Heart right ventricle (tissue), 16 donors: ENCODE measurements at places on chromosomes 1 and 21.

DNA sequence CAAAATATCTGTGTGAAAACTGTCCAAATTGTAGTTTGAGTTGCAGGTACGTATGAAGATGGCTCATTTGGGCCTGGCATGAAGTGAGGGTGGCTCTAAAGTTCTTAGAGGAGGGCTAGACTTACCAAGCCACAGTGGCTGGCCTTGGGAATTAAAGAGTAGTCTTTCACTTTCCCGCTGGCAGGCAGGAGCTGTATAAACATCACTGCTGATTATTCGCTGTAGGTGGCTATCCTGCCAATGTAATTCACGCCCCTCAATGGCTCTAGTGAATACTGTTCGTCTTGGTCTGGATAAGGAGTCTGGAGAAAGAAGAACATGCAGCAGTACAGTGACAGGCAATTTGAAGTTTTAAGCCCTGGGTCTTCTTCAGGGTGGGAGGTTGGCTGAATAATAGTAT is 31.0 kb downstream of the UROD start:
- no peaks in the 10 kb centered on the region for H3K27me3 ChIP-seq
- H3K27ac ChIP-seq, result no peak overlapping the region
- no peaks in the 10 kb centered on the region for H3K4me1 ChIP-seq

DNA sequence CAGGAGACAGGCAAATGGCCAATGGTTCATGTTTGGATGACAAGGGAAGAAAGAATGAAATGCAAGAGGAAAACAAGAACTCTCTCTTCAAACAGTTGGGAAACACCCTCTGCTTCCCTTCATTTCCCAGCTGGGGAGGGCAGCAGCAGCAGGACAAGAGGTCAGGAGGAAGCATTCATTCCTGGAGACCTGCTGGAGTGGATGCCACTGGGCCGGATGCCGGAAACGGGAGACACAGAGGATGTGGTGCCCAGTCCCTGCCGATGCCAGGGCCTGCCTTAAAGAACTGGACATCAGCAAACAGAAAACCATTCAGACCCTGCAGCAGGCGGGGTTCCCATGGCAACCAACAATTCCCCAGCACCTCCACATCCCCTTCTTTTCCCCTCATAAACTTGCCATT is 102.3 kb upstream of the ZNF648 start:
- H3K4me3 ChIP-seq, result no peak overlapping the region
- H3K27me3 ChIP-seq, result no peaks in the 10 kb centered on the region
- no peaks in the 10 kb centered on the region for H3K4me1 ChIP-seq
- H3K36me3 ChIP-seq, result no peaks in the 10 kb centered on the region

DNA sequence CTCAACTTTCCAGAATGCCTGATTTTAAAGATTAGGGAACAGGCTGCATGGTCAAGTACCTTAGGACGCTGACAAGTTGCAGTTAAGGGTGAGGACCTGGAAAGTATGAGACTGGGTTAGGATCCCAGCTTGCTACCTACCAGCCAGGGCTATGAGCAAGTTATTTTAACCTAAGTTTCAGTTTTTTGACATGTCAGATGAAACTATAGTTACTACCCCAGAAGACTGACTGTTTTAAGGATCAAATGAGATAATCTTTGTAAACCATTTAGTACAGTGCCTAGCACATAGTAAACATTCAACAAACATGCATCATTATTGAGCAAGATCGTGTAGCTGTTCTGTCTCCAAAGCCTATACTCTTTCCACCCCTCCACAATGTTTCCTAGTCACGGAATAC is 14.4 kb downstream of the THEMIS2 start:
- H3K27ac ChIP-seq, result peak overlapping the region; percentile 96
- no peak for DNase-seq
- H3K4me3 ChIP-seq, result no peak overlapping the region
- no peaks in the 10 kb centered on the region for H3K4me1 ChIP-seq

- no peaks in the 10 kb centered on the region for H3K36me3 ChIP-seq
- no peak for DNase-seq
- H3K27me3 ChIP-seq, result no peaks in the 10 kb centered on the region
- H3K4me1 ChIP-seq, result no peaks in the 10 kb centered on the region
- H3K27ac ChIP-seq, result no peak overlapping the region
- H3K4me3 ChIP-seq, result no peak overlapping the region
Observed at GRCh38 chr1:170445096-170445495, 86.9 kb upstream of the GORAB start.

DNA sequence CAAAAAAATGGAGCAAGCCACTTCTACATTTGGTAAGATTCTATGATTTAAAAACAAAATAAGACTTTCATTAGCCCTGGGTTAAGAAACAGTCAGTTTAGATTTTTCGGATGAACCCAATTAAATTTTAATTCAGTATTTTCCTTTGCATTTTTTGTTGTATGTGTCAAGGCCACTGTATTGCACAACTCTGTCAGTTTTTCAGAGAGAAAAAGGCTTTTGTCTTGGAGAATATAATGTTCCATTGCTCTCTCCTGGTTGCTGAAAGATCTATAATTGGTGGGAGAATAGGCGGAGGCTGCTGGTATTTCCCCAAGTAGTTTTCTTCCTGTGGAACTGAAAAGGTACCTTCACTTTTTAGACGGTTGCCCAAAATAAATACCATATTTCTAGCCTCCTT is 84.6 kb downstream of the NEGR1 start:
- H3K4me3 ChIP-seq, result no peak overlapping the region
- H3K36me3 ChIP-seq, result no peaks in the 10 kb centered on the region
- no peaks in the 10 kb centered on the region for H3K27me3 ChIP-seq
- no peaks in the 10 kb centered on the region for H3K4me1 ChIP-seq

GRCh38 chr1:185956881-185957280 is 222.7 kb downstream of the HMCN1 start:
- H3K4me3 ChIP-seq, result no peak overlapping the region
- H3K4me1 ChIP-seq, result peaks cover 27% of the 10 kb centered on the region
- no peaks in the 10 kb centered on the region for H3K36me3 ChIP-seq
- no peaks in the 10 kb centered on the region for H3K27me3 ChIP-seq

DNA sequence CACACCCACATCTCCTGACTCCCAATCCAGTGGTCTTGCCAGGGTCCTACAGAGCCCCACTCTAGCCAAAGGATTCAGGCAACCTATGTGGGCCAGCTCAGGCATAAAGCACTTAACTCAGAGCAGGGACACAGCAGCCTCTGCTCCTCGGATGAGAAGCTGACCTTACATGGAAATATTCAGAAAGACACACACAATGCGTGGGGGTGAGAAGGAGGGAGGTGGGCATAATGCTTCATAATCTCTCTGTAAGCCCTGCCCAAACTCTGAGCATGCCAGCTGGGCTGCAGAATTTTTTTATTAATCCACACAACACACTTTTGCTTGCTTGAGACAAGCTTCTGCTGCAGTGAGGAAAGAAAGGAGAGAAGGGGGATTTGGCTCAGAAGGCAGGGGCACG is 21.6 kb downstream of the KCND3 start:
- H3K4me3 ChIP-seq, result no peak overlapping the region
- no peaks in the 10 kb centered on the region for H3K27me3 ChIP-seq
- H3K27ac ChIP-seq, result no peak overlapping the region

- no peaks in the 10 kb centered on the region for H3K4me1 ChIP-seq
- H3K36me3 ChIP-seq, result no peaks in the 10 kb centered on the region
- no peak overlapping the region for H3K27ac ChIP-seq
- DNase-seq, result no peak
- H3K27me3 ChIP-seq, result peaks cover 39% of the 10 kb centered on the region
Observed at GRCh38 chr1:29698626-29699025, 462.3 kb downstream of the PTPRU start.

DNA sequence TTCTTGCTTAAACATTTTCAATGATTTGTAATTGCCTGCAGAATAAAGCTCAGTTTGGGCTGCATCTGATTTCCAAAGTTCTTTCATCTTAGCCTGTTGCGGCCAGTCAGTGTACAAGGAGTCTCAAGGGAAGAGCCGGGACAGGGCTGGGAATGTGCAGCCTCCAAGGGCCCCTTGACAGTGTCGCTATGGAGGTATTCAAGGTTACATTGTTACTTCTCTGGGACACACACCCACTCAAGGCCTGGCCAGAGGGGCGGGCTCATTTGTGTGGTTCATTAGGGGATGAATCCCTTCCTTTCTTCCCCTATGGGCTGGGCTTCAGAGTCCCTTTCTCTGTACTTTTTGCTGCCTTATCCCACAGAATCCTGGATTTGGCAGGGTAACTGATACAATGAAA is 107.6 kb upstream of the CSF3R start:
- H3K27me3 ChIP-seq, result peaks cover 96% of the 10 kb centered on the region
- H3K4me1 ChIP-seq, result no peaks in the 10 kb centered on the region
- no peak for DNase-seq
- no peak overlapping the region for H3K27ac ChIP-seq
- H3K36me3 ChIP-seq, result no peaks in the 10 kb centered on the region

DNA sequence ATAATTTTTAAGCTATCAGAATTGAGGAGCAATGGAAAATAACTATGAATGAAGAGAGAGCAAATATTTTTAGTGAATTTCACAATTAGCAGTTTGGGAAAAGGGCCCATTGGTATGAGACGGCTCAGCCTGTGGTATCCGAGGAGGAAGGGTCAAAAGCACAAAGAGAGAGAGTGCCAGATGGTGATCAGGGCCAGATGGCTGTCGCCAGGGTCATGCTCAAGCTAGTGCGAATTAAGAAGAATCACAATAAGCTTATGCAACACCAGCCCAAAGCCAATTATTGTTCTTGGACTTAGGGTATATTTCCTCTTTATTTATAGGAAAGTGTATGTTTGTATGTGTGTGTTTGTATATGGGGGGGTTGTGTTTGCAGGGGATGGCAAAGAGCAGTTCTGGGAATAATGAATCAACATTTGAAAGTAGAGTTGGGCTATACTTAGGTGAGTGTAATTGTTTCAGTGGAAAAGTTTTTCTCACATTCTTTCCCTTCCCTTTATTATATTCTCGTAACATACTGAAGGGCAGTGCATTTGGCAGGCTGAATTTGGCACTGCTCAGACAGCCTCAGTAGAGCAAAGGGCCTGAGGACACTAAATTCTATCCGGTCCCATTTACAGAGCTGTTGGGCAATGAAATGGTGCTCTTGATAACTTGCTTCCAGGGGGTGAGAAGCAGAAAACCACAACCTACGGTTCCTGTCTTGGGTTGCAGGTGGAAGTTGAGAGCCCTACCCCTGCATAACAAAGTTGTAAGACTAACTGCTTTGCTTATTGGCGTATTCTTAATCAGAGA is 19.5 kb upstream of the DDR2 start:
- H3K4me3 ChIP-seq, result no peak overlapping the region
- H3K27me3 ChIP-seq, result no peaks in the 10 kb centered on the region
- no peaks in the 10 kb centered on the region for H3K36me3 ChIP-seq
- DNase-seq, result peak; percentile 28

- H3K36me3 ChIP-seq, result no peaks in the 10 kb centered on the region
- no peak overlapping the region for H3K27ac ChIP-seq
- no peak overlapping the region for H3K4me3 ChIP-seq
- no peak for DNase-seq
- no peaks in the 10 kb centered on the region for H3K27me3 ChIP-seq
- peaks cover 15% of the 10 kb centered on the region for H3K4me1 ChIP-seq
Observed at GRCh38 chr1:43339584-43340232, 2.1 kb downstream of the MPL start.

DNA sequence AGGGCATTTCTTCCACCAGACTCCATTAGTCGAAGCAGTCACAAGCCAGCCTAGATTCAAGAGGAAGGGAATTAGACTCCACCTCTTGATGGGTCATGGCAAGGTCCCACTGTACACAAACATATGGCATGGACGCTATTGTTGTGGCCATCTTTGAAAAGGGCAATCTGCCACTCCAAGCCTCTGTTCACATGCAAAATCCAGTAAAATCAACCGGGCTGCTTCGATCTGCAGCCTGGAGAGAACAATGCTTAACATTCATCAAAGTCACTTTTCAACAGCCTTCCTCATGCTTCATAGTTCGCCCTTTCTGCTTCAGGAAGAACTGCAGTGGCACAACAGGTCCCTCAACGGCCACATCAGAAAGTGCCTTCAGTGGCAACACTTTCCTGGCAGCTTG is 28.0 kb upstream of the GJB5 start:
- H3K36me3 ChIP-seq, result no peaks in the 10 kb centered on the region
- DNase-seq, result no peak
- H3K4me3 ChIP-seq, result no peak overlapping the region

- no peaks in the 10 kb centered on the region for H3K27me3 ChIP-seq
- H3K27ac ChIP-seq, result no peak overlapping the region
- no peak for DNase-seq
Observed at GRCh38 chr21:28639737-28640136, 352.9 kb downstream of the LTN1 start.

DNA sequence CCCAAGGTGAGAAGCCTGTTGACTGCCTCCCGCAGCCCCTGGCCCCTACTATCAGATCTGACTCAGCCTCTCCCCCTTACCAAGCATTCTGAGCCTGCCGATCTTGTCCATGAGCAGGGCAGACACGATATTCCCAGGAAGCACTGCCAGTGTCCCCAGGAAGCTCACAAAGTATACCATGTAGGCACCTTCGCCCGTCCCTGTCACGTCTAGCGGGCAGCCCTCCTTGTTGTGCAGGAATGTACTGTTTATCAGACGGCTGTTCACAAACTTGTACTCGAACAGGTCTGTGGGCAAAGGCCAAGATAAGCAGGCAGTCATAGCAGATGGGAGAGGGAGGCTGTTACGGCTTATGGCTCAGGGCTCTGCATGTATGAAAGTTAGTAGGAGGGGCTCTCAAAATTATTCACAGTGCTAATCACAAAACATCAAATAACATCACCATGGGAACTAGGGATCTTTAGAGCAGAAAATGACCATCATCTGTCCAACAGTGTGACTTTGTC is 7.3 kb downstream of the BOLA1 start:
- H3K4me1 ChIP-seq, result no peaks in the 10 kb centered on the region
- no peaks in the 10 kb centered on the region for H3K27me3 ChIP-seq
- DNase-seq, result no peak
- no peaks in the 10 kb centered on the region for H3K36me3 ChIP-seq
- no peak overlapping the region for H3K4me3 ChIP-seq

DNA sequence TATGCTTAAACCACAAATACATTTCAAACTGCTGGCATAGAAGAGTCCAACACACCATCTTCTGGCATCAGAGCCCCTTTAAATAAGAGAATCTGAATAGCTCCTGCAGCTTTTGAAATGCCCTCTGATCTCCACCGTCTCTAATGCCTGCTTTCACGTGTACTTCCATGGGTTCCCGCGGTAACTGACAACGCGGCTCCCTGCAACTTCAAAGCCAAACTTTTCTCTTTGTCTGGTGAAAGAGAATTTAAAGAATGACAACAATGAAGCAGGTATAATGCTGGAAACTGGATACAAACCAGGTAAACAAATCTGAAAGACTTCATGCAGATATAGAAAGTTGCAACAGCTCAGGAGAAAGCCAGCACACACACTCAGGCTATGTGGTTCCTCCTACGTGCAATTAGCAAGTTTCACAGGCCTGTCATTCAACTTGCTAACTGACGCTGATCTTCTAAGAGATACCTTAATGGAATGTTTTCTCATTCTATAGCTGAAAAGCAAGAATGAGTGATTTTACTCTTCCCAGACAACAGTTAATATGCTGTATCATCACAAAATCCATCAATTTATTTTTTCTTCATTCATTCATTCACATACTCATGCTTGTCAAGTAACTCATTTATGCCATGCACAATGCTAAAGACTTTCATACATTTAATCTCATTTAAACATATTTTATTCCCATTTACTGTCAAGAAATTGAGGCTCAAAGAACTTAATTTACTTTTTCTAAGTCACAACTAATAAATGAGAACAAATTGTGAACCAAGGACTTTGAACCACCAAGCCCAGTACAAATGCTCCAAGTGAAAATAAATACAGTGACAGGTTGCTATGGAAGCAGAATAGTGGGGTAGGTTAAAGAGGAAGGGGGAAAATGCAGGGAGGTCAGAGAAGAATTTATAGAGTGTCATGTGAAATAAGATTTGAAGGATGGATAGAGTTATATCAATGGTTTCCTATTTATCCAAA is 202.7 kb upstream of the SNX7 start:
- H3K36me3 ChIP-seq, result no peaks in the 10 kb centered on the region
- no peak for DNase-seq
- no peaks in the 10 kb centered on the region for H3K27me3 ChIP-seq
- H3K4me1 ChIP-seq, result no peaks in the 10 kb centered on the region
